ENCODE measurements at places on chromosomes 2 and 18. TPM values are rescaled to one million over a fixed set of nuclear protein-coding genes. Genes with fewer than 3 reads are reported as not detected.

DNA sequence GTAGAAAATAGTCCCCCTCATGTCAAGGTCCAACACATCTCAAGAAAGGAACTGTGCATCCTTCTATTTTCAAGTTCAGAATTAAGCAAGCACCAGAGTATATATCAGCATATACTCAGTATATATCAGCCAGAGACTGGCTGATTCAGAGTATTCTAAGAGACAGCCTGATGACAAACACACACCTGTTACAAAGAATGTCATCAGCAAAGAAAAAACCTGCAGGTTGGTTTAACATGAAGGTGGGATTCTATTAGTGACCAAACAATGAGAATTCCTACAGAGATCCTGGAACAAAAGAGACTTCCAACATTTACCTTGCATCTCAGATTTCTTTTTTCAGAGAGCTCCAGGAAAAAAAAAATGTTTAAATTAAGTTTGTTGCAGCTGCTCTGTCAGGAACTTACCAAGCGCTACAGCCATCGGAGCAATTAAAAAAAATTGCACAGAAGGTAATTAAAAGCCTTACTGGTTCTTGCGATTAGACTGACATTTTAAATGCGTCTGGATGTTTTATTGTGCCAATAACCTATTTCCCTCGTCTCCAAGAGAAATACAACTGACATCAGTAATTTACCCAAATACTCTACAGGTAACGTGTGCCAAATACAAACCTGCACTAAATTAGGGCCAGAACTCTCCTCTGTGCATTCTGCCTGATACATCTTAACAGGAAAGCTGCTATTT, 218.1 kb downstream of the HNMT start:
- no peak for DNase-seq

DNA sequence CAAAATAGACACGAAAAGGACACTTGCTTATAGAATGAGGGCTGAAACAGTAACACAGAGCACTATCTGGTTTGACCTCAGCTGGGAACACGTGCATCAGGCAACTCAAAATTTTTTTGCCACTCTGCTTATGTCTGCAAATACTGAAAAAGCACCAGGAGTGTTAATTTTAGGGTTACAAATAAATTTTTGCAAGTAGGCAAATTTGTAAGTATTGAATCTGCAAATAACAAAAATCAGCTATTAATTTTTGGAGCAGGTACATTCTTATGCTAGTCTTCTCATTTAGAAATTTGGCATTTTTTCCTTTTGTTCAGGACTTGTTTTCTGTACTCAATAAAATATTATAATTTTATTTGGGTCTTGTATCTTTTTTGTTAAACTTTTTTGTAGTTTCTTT, 29.7 kb downstream of the DYTN start:
- no peak for DNase-seq

DNA sequence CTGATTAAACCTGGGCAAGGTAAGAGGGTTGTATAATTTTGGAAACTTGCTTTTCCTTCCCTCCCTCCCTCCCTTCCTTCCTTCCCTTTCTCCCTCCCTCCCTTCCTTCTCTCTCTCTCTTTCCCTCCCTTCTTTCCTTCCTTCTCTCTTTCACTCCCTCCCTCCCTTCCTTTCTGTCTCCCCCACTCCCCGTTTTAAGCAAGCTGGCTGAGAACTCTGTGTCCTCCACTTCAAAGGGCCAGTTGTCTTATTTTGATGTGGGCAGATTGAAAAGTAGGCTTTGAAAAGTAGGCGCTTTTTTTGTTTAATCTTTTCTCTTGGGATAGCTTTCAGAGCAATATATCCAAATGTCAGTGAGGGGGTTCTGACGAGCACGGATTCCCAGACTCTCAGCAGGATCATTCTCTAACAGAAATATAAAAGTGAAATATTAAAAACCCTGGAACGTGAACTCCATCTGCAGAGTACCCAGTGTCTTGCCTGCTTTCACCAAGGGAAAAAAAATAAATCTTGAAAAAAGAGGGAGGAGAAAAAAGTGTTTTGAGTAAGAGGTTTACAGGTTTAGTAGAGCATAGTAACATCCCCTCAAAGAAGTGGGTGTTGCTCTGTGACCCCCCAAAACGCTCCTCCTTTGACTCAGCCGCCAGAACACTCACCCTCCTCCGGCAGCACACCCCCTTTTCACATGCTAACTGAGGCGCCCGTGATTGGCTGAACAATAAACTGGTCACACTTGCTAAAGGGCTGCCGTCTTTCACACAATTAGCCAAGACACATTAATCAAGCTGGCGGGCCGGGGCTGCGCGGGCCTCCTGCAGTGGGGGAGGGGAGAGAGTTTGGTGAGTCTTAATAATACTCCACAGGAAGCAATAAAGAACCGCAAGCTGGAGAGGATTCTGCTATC, 52.2 kb downstream of the CDK15 start:
- no peak for DNase-seq

DNA sequence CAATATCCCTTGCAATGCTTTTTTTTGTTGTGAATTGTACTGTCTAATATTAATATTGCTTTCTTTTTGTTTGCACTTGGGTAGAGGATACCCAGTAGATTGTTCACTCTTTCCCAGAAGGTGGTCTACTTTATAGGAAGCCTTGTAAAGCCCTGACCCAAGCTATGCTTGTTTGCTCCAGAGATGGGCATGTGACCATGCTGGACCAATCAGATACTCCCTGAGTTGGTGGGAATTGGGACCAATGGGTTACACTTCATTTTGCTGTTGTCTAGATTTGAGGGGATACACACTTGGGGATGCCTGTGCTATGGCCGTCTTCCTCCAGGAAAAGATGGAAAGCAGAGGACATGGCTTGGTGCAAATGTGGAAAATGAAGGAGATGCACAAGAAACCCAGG, 314.3 kb downstream of the DYSF start:
- DNase-seq = no peak

DNA sequence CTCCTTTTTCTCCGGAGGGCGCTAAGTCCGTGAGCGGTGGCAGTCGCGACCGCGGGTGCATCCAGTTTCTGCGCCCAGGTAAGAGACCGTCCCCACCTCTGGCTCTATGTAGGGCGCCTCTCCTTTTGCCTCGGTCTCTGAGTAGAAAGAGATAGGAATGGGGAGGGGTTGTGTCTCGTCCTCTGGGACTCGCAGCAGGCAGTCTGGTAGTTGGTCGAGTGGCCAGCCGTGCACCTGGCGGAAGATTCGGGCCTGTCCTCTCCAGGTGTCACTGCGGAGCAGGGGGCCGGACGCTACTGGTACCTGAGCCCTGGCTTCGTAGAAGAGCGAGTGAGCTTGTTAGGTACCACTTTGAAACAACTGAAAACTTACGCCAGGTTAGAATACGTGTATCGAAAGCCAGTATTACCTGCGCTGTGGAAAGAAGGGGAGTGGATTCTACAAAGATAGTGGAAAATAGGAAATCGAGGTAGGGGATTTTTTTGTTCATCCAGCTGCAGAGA, 403 bp downstream of the MAP2 start:
- peak; percentile 61 for DNase-seq

- DNase-seq = no peak
Observed at GRCh38 chr2:212549463-212549862, 10.9 kb upstream of the ERBB4 start.

Gene FOXD4L1
- total RNA-seq = 2.0 TPM
